ENCODE measurements at places on chromosomes 1 and 21.
A peak's percentile ranks its signal among the peaks of the same experiment; 100 is the strongest.

DNA sequence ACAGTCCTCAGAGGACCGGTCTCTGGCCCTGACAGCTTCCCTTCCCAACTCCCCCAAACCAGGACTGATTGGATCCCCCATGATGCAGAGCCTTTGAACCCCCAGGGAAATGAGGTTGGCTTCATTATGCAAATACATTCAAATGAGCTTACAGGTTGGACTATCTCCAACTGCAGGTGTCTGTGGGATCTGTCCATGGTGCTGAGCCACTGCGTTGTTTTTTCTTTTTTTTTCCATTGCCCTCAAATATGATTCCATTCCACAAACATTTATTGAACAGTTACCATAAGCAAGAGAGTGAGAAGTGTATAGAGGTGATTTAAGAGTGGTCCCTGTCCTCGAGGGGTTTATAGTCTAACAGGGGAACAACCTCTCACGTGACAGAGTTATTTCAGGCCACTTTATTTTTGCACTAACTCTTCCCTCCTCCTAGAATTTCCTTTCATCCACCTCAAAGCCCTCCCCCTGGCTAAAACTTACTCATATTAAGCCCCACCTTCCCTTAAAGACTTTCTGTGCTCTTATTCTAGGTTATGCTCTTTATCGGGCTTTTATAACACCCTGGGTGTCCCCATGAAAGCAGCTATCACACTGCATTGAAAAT is 21.9 kb downstream of the DLGAP3 start:
- no peak for DNase-seq

GRCh38 chr1:44237721-44238457 is 24.6 kb downstream of the DMAP1 start:
- peak; percentile 34 for DNase-seq

DNA sequence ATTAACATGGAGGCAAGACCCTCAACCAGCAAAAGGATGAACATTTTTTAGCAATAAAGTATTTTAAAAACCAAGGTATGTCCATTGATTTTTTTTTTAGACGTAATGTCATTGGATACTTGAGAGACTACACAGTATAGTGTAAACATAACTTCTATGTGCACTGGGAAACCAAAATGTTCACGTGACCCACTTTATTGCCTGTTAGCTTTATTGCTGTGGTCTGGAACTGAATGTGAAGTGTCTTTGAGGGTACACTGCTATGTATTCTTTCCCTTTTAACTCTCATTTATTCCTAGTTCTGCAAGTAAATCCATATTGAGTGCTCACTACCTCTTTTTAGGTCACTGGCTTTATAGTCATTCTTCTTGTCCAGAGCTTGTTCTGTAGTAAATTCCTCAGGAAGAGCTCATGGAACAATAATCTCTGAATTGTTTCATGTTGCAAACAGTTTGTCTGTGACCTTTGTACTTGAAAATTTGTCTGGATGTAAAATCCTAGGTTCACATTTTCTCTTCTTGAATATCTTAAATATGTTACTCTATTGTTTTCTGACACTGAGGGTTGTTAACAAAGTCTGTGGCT is 20.6 kb downstream of the ABCD3 start:
- peak; percentile 29 for DNase-seq

DNA sequence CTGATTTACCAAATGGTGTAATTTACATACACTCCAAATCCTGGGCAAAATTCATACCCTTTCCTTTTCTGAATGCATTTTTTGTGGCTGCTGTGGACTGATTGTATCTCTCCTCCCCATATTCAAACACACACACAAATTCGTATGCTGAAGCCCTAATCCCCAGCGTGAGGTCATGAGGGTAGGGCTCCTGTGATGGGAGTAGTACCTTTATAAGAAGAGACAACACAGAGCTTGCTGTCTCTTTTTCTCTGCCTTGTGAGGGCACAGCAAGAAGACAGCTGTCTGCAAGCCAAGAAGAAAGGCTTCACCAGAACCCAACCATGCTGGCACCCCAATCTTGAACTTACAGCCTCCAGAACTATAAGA is 24.4 kb downstream of the DUSP10 start:
- no peak for DNase-seq

DNA sequence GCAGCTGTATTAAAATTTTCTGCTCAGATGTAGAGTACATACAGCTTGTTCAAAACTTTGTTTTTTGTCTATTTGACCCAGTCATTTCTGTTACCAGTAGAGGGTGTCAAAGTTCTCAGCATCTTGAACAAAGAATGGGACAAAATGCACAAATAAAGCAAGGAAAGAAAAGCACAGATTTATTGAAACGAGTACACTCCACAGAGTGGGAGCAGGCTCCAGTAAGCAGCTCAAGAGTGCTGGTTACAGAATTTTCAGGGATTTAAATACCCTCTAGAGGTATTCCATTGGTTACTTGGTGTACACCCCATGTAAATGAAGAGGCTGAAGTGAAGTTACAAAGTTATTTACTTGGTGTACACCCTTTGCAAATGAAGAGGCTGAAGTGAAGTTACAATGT is 8.9 kb upstream of the PRMT6 start:
- no peak for DNase-seq

GRCh38 chr1:207853372-207853757 is 57.6 kb downstream of the CD34 start:
- no peak for DNase-seq

DNA sequence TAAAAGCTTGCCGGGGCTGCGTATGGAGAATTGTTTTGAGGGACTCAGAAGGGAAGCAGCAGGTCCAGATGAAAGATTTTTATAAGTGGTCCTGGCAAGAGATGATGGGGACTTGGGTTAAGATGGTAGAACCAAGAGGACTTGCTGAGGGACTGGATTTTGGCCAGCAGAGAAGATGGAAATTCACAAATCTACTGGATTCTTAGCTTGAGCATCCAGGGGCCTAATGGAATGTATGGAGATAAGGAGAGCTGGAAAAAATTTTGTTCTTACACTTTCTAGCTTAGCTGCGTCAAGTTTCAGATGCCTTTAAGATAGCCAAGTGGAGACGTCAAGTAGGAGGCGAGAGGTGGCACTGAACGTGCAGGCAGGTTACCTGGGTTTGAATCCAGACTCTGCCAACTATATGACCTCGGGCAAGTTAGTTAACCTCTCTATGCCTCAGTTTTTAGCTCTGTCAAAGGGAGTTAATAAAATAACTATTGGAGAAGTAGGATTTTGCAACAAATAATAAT is 3.4 kb upstream of the RBP7 start:
- no peak for DNase-seq

- peak; percentile 50 for DNase-seq
These were observed 34.1 kb downstream of the ACOT7 start for GRCh38 chr1:6359216-6360116.

DNA sequence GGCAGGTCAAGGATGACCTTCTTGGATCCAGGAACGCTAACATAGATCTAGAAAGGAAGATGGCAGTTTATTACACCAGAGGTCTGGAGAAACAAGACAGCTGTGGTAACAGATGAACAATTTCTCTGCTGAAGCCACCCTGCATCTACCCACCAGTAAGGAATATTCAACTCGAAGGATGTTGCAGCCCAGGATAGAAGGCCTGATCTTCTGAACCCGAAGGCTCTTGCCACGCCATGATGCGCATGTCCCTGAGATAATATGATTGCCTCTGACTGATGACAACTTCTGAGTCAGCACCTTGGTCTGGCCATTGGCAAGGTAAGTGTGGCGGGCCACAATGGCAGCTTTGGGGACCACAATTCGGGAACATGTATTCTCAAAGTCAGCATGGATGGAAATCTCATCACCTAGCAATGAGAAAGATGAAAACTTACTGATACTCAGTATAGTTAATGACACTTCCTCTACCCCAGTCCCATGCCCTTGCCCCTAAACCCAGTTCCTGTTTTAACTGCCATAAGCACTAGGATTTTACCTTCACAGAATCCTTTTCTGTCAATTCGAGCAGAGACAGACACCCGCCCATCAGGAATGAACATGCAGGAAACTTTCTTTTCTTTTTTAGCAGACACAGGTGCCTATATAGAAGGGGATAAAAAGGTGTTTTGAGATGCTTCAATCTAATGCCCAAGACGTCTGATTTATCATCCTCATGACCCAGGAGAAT is 1.8 kb downstream of the TXNIP start:
- no peak for DNase-seq

- DNase-seq: no peak
These were observed 13.7 kb downstream of the PODN start for GRCh38 chr1:53075761-53076163.

DNA sequence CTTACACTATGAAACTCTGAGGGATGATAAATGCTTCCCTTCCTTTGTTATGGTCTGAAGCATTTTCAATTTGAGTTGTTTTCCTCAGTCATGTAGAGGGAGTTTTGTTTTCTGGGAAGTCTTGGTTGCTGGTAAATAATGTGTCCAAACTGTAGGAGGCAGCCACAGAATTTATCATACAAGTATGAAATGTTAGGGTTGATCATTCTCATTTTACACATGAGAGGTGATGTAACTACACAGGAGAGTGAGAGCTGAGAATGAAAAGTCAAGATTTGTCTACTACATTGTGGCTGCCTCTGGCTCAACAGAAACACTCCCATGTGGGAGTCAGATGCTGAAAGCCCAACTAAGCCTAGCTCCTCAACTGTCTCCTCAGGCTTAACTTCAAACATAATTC is 182.5 kb upstream of the SGIP1 start:
- no peak for DNase-seq

DNA sequence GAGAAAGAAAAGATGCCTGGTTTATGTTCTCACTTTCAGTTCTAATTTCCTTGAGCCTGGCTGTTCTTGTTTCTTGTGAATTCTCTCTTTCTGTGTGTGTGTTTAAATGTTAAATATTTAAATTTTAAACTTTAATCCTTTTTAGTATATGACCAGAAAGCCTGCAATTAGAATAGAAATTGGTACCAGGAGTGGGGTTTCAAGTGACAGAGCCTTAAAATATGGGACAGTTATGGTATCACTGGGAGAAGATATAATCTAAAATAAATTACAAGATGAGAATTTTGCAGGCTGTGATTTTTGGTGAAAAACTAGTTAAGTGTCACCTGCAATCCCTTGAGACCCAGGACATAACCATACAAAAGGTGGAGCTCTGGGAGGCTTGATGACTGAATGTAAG is 81.4 kb downstream of the SYT6 start:
- no peak for DNase-seq

- peak; percentile 57 for DNase-seq
These were observed 541 bp downstream of the USP48 start for GRCh38 chr1:21782349-21782867.
